ENCODE measurements at places on chromosomes 2 and 18.

DNA sequence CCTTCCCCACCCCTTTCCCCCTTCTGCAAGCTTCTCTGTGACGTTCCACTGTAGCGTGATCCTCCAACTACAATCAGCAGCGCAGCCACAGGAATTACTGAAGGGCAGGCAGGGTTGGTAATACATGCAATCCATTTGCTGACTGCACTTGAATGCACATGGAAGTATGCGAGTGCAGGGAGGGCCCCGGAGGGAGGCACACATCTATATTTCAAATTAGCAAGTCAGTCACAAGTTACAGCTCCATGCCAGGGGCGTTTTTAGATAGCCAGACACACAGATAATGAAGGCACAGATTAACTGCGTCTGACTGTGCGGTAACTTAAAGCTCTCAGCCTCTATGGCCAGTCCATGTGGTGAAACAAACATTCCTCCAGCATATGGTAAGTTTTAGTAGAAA lies 209.2 kb upstream of the GATA6 start:
- DNase-seq = no peak

DNA sequence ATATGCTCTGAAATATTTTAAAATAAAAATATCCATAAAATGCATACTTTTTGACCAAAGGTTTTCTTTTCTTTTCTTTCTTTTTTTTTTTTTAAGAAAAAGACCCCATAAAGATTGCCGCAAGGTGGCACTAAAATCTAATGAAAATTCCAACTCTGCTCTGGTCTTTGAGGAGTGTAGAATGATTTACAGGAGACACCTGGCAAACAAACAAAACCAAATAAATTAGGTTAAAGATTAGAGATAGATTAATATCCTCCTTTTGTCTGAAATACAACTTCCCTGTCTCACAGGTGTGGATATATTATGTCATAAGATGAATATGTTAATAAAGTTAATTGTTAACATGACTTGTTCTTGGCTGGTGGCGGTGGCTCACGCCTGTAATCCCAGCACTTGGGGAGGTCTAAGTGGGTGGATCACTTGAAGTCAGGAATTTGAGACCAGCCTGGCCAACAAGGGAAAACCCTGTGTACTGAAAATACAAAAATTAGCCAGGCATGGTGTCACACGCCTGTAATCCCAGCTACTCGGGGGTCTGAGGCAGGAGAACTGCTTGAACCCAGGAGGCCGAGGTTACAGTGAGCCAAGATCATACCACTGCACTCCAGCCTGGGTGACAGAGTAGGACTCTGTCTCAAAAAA lies 3.5 kb upstream of the RHOB start:
- peak; percentile 58 for DNase-seq

- no peak for DNase-seq
These were observed 20.2 kb downstream of the NFE2L2 start for GRCh38 chr2:177244244-177244771.

DNA sequence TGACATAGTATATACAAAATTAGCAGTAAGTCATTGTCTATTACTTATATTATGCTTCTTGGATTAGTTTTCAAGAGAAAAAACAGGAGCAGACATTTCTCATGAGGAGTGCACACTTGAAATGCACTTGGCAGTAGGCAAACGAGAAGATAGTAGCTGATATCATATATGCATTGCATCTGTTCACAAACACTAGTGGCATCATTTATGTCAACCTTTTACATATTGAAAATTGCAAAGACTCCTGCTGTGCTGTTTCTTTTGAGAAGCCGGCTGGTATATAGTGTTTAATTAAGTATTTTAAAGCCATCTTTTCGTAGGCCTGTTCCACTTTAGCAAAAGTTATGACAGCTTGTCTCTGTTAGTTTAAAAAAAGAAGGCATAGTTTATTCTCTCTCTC lies 58.4 kb upstream of the SLC8A1 start:
- DNase-seq = no peak

GRCh38 chr18:5103286-5103685 lies 93.8 kb downstream of the AKAIN1 start:
- DNase-seq = no peak

- DNase-seq = peak; percentile 13
These were observed 4.4 kb downstream of the CCL20 start for GRCh38 chr2:227817850-227818674.
